ENCODE measurements at places on chromosomes 13 and 19.

DNA sequence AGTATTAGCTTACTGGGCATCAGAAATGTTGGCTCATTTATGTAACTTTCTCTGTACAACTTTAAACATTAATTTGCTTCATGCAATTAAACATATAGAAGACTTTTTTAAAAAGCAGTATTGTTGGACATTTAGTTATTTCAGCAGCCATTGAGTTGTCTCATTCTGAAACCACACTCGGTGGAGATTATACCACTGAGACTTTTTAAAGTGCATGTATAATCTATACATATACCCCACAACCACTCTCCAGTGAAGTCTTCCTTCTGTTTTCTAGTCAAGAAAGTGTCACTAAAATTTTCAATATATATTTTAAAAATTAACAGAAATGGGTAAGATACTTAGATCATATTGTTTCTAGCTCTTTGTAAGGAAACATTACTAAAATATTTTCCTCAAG is 15.5 kb downstream of the SETDB2 start:
- DNase-seq = no peak

- DNase-seq = peak; percentile 99
Observed at GRCh38 chr19:14450168-14450874, 17.2 kb downstream of the PKN1 start.

DNA sequence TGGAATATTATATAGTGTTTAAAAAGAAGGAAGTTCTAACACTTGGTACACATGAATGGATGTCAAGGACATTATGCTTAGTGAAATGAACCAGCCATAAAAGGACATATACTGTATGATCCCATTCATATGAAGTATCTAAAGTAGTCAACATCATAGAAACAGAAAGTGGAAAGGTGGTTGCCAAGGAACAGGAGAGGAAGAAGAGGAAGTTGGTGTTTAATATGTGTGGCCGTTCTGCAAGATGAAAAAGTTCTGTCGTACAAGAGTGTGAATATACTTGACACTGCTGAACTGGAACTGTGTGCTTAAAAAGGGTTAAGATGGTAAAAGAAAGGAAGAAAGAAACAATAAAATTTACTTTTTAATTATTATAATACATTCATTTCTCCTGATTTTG is 33.1 kb upstream of the C1QTNF9 start:
- no peak for DNase-seq

DNA sequence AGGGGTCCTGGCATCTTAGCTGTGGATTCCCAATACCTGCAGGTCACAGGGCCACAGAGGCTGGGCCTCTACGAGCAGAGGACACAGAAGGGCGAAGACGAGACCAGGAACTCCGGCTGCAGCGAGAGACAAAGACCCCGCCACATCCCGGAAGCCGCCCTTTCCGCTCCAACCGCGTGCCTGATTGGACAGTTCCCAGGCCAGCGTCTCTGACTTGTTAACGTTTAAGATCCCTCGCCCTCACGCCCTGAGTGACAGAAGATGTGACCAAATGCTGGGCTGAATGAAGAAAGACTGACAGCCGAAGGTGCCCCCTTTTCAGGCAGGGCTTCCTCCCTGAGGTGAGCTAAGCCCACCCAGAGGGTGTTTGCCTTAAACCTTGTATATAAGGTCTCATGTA is at the start of gene ZNF98:
TSS of gene ZNF98 (minus strand) at position 136 of the 400 bp plus-strand sequence. CDS start at position 14, 122 bp downstream.
- no peak for DNase-seq

DNA sequence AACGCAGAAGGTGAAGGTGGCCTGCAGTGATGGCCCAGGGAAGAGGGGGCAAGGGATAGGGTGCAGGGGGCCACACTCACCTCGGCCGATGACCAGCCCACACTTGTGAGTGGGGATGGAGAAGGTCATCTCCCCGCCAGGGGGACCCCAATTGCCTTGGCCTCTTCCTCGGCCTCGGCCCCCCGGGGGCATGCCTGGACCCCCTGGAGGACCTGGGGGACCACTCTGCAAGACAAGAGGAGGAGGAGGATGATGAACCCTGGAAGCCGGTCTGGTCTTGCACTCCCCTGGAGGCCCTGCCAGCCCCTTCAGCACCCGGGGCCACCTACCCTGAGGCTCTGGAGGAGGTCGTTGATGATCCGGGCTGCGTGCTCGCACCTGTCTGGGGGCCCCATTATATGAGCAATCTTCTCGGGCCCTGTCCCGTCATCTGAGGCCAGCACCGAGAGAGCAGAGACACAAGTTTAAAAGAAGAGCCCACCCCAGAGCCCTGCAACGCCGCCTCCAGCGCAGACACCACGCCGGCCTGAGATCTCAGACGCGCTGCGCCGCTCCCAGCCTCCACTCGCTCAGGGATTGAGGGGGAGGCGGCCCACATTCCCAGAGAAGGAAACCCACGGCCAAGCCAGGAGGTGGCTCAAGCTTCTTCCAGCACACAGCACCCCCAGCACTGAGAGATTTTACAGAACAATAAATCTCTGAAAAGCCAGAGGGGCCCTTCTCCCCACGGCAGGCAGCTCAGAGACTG is 7.8 kb downstream of the KHSRP start:
- no peak for DNase-seq

DNA sequence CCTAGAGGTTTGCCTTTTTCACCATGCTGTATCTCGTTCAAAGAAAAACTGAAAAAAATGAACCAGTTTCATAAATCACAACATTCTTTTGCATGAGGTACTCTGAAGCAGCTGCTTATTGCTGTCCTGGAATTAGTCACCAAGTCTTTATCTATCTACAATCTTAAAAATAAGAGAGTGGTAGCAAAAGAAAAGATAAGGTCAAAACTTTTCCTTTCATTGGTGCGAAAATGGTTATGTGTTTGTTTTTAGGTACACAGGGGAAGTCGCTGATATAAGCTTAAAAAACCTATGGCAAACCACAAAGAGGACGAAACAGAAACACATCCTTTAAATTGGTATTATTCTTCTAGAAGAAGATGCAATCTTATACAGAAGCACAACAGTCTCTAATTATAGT is 20.7 kb downstream of the OBI1 start:
- DNase-seq = no peak

- DNase-seq = no peak
Observed at GRCh38 chr13:44425041-44425814, 51.6 kb downstream of the SERP2 start.

DNA sequence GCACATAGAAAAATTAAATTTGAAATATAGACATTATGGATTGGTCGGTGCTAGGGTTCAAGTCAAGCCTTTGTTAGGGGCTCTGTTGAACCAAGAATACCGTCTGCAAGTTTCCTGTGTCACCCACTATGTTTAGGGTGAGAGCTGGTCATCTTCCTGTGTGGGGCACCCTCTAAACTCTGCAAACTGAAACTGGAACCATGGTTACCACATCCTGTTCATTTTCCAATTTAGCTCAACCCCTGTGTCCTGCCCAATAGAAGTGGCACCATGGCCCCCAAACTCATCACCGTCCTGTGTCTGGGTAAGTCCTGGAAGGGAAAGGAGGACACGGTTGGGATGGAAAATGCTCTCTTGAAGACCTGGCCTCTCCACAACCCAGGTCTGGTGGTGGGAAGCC is 29.9 kb downstream of the LAIR2 start:
- DNase-seq = no peak

GRCh38 chr19:56699552-56699951 is 28.0 kb upstream of the ZNF835 start:
- DNase-seq = no peak

DNA sequence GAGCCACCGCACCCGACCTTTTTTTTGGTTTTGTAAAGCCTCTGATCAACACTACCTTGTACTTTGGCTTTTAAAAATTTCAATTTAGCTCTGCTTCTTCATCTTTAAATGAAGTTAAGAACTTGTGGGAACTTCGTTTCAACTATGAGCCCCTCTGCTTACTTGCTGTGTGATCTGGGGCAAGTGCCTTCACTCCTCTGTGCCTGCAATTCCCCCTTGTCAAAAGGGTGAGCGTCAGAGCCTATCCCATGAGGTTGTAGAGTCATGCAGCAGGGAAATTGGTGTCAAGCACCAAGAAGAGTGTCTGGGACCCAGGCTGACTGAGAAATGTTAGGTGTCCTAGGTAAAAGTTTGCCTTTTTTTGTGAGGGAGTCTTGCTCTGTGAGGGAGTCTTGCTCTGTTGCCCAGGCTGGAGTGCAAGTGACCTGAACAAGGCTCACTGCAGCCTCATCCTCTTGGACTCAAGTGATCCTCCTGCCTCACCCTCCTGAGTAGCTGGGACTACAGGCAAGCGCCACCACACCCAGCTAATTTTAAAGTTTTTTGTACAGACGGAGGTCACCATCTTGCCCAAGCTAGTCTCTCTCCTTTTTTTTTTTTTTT is 5.7 kb downstream of the VASP start:
- DNase-seq = no peak

DNA sequence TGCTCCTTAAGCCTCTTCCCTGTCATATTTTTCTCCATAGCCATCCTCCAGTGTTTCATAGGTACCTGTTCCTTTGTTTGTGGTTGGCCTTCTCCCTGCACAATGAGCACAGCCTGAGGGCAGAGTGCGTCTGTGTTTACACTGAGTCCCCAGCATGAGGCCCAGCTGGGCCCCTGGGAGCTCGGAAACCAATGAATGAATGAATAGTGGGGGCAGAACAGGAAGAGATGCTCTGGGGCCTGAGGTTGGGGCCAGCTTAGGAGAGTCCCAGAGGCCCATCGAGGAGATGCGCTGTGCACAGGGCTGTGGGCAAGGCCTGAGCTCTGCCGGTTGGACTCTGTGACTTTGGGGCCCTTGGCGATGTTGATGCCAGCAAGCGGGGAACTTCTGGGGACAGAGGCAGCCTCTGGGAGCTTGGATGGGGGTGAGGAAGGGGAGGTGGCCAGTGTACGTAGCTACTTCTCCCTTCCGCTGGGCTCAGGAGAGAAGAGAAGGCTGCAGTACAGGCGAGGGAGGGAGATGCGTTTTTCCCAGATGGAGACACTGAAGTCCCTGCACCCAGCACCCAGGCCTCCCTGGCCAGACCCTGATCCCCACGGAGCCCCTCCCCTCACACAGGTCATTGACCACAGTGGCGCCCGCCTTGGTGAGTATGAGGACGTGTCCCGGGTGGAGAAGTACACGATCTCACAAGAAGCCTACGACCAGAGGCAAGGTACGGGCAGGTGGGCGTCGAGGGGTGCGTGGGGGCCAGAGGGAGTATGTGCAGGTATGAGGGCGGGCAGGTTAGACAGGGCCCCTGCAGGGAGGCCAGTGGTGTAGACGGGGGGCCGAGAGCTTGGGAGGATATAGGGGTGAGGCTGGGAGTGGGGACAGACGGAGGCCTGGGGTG is 5.1 kb downstream of the TBCB start:
- DNase-seq = no peak

- no peak for DNase-seq
Observed at GRCh38 chr13:100196375-100196774, 107.5 kb downstream of the PCCA start.

- peak; percentile 89 for DNase-seq
Observed at GRCh38 chr19:12847159-12848139, 9.1 kb downstream of the MAST1 start.

DNA sequence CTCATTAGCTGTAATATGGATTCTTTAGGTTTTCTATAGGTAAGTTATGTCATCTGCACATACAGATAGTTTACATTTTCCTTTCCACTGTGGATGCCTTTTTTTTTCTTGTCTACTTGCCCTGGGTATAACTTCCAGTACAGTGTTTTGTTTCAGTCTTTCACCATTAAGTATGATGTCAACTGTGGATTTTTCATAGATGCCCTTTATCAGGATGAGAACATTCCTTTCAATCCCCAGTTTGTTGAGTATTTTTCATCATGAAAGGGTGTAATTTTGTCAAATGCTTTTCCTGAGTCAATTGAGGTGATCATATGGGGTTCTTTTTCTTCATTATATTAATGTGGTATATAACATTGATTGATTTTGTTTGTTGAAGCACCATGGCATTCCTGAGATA is 43.6 kb upstream of the SACS start:
- no peak for DNase-seq

- no peak for DNase-seq
Observed at GRCh38 chr19:35122687-35123551, 7.3 kb downstream of the FXYD3 start.

- no peak for DNase-seq
Observed at GRCh38 chr19:6800991-6801484, 28.5 kb downstream of the VAV1 start.

DNA sequence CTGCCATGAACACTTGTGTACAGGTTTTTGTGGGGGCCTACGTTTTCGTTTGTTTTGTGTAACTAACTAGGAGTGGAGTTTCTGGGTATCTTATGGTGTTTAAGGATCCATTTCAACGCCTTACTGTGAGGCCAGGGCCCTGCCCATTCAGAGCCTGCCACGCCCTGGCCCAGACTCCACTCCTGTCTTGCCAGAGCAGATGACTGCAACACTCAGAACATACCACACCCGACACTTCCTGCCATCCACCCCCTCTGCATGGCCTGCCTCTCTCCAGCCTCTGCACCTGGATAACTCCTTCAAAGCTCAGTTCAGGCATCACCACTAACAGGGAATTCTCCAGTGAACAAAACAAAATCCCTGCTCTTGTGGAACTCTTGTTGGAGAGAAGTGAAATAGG is 43.2 kb downstream of the RGCC start:
- no peak for DNase-seq

GRCh38 chr13:60112771-60113170 is 51.0 kb downstream of the DIAPH3 start:
- DNase-seq = no peak

- DNase-seq = no peak
Observed at GRCh38 chr13:106533101-106533942, 2.1 kb downstream of the EFNB2 start.

DNA sequence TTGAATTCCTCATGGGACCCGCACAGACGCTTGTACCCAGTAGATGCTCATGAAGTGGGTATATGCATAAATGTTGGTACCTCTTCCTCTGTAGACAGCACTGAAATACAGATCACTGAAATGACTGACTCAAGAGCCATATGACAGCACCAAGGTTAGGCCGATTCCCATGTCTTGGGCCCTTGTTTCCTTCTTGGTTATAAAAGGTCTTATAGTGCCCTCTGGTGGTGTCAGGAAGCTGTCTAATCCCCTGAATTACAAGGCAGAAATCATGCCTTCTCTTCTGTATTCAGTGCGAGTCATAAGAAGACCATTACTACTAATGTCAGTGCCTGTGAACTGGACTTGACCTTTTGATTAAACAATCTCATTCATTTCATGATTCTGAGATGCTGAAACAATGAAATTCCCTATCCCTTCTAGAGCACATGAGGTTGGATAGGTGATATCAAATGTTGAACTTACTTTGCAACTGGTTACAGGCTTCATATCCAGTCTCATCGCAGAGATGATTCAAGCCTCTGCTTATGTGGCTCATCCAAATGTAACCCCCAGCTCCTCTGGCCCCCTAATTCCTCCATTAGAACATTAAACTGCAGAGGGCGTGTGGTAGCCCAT is 59.7 kb downstream of the SPATA13 start:
- peak; percentile 58 for DNase-seq

All from HEK293T (cell line).